ENCODE measurements at places on chromosomes 7 and 10. TPM values are rescaled to one million over a fixed set of nuclear protein-coding genes. Genes with fewer than 3 reads are reported as not detected.

DNA sequence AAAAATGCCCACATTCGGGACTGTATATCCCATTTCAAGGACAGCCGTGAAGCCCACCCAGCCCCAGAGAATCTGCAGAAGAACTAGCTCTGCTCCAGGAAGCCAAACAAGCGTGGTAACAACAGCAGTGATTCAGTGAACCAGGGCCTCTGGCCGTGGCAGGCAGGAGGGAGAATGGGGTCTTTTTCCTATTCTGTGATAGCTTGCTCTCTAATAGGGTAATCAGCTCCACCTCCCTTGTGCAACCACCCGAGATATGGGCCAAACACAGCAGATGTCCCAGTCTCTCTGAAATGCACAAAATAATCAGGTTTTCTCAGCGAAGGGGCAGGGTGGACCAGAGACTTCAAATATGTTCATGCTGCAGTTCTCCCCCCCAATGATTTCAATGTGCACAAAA lies 35.8 kb downstream of the CHST15 start:
- no peaks in the 10 kb centered on the region for H3K27me3 ChIP-seq
- no peaks in the 10 kb centered on the region for H3K36me3 ChIP-seq
- no peaks in the 10 kb centered on the region for H3K4me1 ChIP-seq
- H3K27ac ChIP-seq = no peak overlapping the region

Gene VIM
- 6,735 TPM for total RNA-seq

DNA sequence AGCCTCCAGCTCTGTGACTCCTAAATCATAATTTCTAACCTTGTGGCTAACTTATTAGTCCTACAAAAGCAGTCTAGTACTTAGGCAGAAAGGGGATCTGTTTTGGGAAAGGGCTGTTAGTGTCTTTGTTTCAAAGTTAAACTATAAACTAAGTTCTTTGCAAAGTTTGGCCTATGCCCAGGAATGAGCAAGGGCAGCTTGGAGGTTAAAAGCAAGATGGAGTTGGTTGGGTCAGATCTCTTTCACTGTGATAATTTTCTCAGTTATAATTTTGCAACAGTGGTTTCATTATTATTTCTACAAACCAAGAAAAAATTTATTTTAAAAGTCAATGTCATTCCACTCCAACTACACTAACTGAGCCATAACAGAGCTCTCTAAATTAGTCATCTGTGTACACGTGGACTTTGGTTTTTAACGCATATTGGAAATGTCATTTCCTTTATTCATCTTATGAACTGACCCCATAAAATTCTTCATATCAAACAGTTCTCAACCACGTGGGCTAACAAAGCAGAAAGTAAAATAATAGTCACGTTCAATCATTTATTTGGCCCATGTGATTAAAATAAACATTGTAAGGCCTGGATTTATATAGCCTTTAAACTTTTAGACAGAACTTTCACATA lies 143.2 kb upstream of the C7orf33 start:
- no peaks in the 10 kb centered on the region for H3K36me3 ChIP-seq
- no peaks in the 10 kb centered on the region for H3K27me3 ChIP-seq
- H3K4me1 ChIP-seq = no peaks in the 10 kb centered on the region
- no peak overlapping the region for H3K4me3 ChIP-seq
- no peak for DNase-seq
- no peak overlapping the region for H3K27ac ChIP-seq

DNA sequence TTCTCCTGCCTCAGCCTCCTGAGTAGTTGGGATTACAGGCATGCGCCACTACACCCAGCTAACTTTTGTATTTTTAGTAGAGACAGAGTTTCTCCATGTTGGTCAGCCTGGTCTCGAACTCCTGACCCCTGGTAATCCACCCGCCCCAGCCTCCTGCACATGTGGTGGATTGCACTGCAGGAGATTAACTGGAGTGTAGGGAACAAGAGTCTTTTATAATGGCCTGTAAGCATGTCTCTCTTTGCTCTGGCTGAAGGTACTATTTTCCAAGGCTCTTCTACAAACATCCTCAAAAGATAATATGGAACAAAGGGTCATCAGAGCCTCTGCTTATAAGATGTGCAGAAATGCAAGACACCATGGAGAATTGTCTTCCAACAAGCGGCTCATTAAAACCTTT lies 3.2 kb downstream of the TOMM7 start:
- no peak overlapping the region for H3K4me3 ChIP-seq
- no peak overlapping the region for H3K27ac ChIP-seq
- peaks cover 5% of the 10 kb centered on the region for H3K4me1 ChIP-seq
- peaks cover 7% of the 10 kb centered on the region for H3K36me3 ChIP-seq
- no peaks in the 10 kb centered on the region for H3K27me3 ChIP-seq

- no peaks in the 10 kb centered on the region for H3K4me1 ChIP-seq
- peaks cover 28% of the 10 kb centered on the region for H3K27me3 ChIP-seq
- no peaks in the 10 kb centered on the region for H3K36me3 ChIP-seq
Observed at GRCh38 chr7:12570534-12571461, at the start of gene SCIN. SCIN (plus strand) TSS chr7:12570720; CDS start chr7:12570787, 67 bp downstream.

DNA sequence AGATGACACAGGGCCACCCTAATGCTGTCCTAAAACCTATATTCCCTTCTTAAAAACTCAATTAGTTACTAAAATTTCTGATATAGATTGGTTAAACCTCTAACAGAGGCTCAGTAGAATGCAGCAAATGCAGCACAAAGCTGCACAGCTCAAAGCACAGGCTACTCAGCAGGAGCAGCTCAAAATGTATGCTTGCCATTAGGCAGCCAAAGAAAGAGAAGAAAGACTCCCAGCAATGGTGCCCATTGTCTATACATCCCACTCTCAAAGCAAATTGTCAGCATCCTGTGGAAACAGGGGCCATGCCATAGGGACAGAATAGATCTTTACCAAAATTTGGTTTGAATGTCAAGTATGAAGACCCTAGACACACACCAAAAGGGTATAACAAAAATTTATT lies 73.5 kb downstream of the TFPI2 start:
- peaks cover 4% of the 10 kb centered on the region for H3K27me3 ChIP-seq
- no peak overlapping the region for H3K27ac ChIP-seq
- no peaks in the 10 kb centered on the region for H3K36me3 ChIP-seq
- no peaks in the 10 kb centered on the region for H3K4me1 ChIP-seq

- H3K27me3 ChIP-seq = no peaks in the 10 kb centered on the region
- no peak overlapping the region for H3K4me3 ChIP-seq
- H3K36me3 ChIP-seq = peaks cover 10% of the 10 kb centered on the region
- DNase-seq = peak; percentile 56
Observed at GRCh38 chr10:98242823-98243222, 25.2 kb downstream of the LOXL4 start.

Gene TMEM26
- 0.56 TPM for total RNA-seq

- no peak for DNase-seq
- H3K27ac ChIP-seq = no peak overlapping the region
- peaks cover 42% of the 10 kb centered on the region for H3K36me3 ChIP-seq
- peaks cover 6% of the 10 kb centered on the region for H3K4me1 ChIP-seq
- H3K4me3 ChIP-seq = no peak overlapping the region
- H3K27me3 ChIP-seq = no peaks in the 10 kb centered on the region
Observed at GRCh38 chr10:73867126-73867807, 7.1 kb downstream of the CAMK2G start.

- DNase-seq = peak; percentile 92
- H3K36me3 ChIP-seq = peaks cover 20% of the 10 kb centered on the region
- H3K4me1 ChIP-seq = peaks cover 31% of the 10 kb centered on the region
- H3K27ac ChIP-seq = peak overlapping the region; percentile 97
- H3K27me3 ChIP-seq = no peaks in the 10 kb centered on the region
Observed at GRCh38 chr7:140604760-140605159, 35.9 kb downstream of the DENND2A start.

DNA sequence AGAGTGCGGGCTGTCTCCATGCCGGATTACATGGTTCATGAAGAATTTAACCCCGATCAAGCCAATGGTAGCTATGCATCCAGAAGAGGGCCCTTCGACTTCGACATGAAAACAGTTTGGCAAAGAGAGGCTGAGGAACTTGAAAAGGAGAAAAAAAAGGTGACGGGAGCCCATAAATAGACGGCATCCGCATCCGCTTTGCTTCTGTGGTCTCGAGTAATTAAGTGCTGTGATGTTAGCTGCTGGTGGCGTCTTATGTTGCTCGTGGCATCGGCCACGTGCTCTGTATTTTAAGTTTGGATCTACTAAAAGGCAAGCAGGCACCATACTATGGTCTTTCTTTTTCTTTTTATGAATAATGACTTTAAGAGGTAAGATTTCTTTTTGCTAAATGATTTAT lies 11.1 kb downstream of the C7orf57 start:
- H3K4me3 ChIP-seq = no peak overlapping the region
- peaks cover 2% of the 10 kb centered on the region for H3K27me3 ChIP-seq
- no peak overlapping the region for H3K27ac ChIP-seq

Gene HOXA10
- total RNA-seq = 0.28 TPM

DNA sequence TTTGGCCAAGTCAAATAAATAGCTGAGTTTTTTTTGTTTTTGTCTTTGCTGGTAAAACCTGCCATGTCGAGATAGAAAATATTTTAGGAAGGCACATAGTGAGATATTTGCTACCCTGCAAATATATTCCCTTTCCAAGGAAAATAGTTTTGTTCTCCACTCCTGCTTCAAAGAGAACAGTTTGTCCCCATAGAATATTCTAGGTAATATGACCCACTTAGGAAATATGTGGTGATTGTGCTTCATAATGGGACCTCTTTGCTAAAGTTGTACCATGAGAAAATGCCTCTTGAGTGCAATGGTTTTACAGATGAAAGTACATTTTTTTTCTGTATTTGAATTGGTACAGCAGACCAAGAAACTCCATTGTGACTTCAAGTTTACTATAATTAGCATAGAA lies 41.6 kb downstream of the SMNDC1 start:
- H3K4me1 ChIP-seq = no peaks in the 10 kb centered on the region
- no peaks in the 10 kb centered on the region for H3K27me3 ChIP-seq
- no peak overlapping the region for H3K27ac ChIP-seq
- no peak overlapping the region for H3K4me3 ChIP-seq
- H3K36me3 ChIP-seq = no peaks in the 10 kb centered on the region

- DNase-seq = no peak
- no peak overlapping the region for H3K4me3 ChIP-seq
- no peaks in the 10 kb centered on the region for H3K27me3 ChIP-seq
Observed at GRCh38 chr7:15932318-15932717, 245.8 kb upstream of the MEOX2 start.

GRCh38 chr7:27553273-27553672 lies 109.4 kb downstream of the HIBADH start:
- no peak overlapping the region for H3K4me3 ChIP-seq
- H3K27ac ChIP-seq = no peak overlapping the region
- H3K27me3 ChIP-seq = no peaks in the 10 kb centered on the region

DNA sequence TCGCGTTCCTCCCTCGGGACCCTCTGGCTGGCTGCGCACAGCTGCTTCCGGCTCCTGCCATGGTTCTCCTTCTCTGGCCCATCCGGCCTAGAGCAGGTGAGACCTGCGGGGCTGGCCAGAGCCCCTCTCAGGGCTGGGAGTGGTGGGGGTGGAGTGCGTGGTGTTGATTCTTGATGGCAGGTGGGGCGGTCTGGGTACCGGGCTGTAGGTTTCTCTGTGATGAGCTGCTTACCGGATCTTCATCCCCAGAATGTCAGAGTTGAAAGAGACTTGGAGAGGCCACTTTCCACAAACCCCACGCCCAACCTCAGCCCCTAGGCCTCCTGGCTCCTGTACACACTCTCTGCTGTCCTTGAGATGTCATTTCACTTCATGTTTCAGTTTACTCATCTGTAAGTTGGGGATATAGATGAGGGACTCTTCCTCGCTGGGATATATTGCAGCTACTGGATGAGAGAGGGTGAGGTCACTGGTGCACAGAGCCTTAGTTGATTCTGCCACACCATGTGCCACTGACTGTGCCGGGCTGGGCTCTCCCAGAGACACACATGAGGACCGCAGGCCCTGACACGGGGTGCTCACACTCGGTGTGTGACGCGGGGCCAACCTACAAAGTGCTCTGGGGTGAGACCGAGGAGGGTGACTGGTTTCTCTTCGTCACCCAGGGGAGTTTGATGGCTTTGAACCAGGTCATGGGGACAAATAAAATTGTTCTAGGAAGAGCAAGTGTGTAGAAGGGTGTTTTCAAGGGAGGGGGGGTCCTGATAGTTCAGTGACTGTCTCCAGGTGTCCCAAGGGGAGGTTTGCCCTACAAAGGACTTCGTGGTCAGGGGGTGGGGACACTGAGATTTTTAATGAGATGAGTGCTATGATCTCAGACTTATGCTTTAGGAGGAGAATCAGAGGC lies 29.5 kb downstream of the ZNF775 start:
- H3K27me3 ChIP-seq = no peaks in the 10 kb centered on the region
- H3K4me3 ChIP-seq = no peak overlapping the region
- no peak overlapping the region for H3K27ac ChIP-seq
- no peaks in the 10 kb centered on the region for H3K36me3 ChIP-seq
- H3K4me1 ChIP-seq = peaks cover 20% of the 10 kb centered on the region

GRCh38 chr7:27734583-27734982 lies 5.4 kb upstream of the TAX1BP1 start:
- no peaks in the 10 kb centered on the region for H3K27me3 ChIP-seq
- peaks cover 5% of the 10 kb centered on the region for H3K4me1 ChIP-seq
- H3K36me3 ChIP-seq = no peaks in the 10 kb centered on the region
- DNase-seq = no peak

Gene MRLN
- not detected for total RNA-seq

GRCh38 chr7:28654110-28654509 lies 241.8 kb downstream of the CREB5 start:
- H3K4me1 ChIP-seq = no peaks in the 10 kb centered on the region
- H3K27ac ChIP-seq = no peak overlapping the region
- no peaks in the 10 kb centered on the region for H3K27me3 ChIP-seq

DNA sequence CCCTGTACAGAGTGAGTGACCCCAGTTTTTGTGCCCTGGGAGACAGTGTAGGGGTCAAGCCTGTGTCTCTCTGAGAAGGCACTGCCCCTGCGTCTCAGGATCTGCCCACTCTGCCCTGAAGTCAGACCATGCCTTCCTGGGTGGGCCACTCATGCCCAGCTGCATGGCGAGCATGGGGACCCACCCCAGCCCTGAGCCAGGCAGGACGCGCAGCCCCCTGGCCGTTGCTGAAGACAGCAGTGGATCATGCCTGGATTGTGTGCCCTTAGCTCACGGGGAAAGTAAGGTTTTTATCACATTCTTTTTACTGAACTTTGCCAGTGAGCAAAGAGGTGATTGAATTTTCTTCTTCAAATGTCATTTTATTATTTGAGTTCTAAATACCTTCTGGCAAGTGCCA lies 66.2 kb downstream of the WDR37 start:
- H3K4me1 ChIP-seq = no peaks in the 10 kb centered on the region
- H3K36me3 ChIP-seq = peaks cover 54% of the 10 kb centered on the region
- H3K4me3 ChIP-seq = no peak overlapping the region
- no peaks in the 10 kb centered on the region for H3K27me3 ChIP-seq

GRCh38 chr10:126738001-126738400 lies 67.5 kb upstream of the C10orf90 start:
- no peaks in the 10 kb centered on the region for H3K36me3 ChIP-seq
- H3K4me1 ChIP-seq = no peaks in the 10 kb centered on the region
- H3K27ac ChIP-seq = no peak overlapping the region
- no peak overlapping the region for H3K4me3 ChIP-seq
- DNase-seq = no peak

Gene HTRA1
- 23.1 TPM for total RNA-seq

Gene CLCN1
- not detected for total RNA-seq

Measured in IMR-90 (cell line).